ENCODE measurements at places on chromosomes 3 and 15.

DNA sequence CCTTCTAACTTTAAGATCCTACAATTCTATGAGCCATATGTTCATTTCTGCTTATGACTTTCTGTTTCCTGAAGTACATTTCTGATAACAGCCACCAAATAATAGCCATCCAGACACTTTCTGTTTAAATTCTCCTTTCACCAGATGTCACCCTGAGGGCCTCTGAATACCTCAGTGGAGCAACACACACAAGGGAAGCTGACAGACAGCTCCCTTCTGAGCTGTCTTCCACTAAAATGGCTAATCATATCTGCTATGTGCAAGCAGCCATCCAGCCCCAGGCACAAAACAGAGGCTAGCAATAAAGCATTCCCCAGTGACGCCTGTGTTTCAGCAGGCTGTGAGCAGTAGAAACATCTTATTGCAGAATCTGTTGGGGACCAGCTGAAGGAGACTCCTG, 666.6 kb upstream of the UBE2E2 start:
- DNase-seq, result no peak

GRCh38 chr3:42730706-42731420, 28.3 kb upstream of the HHATL start:
- no peak for DNase-seq

DNA sequence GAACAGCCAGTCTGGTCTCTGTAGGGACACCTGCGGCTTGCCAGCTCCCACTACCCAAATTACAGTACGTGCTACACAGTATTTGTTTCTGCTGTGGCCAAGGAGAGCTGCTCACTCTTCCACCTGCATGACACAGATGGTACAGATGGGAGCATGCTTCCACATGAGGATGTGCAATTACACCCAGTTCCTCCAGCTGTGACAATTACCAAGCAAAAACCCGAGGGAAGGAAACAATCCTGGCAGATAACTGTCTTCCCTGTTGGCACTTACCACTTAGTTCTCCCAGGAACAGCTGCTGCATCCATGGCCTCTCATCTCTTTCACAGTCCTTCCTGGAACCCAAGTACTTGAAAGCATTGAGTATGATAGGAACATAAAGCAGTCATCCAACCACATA, 34.4 kb downstream of the DET1 start:
- DNase-seq, result no peak

GRCh38 chr15:47409600-47409999, 307.7 kb upstream of the SEMA6D start:
- no peak for DNase-seq

DNA sequence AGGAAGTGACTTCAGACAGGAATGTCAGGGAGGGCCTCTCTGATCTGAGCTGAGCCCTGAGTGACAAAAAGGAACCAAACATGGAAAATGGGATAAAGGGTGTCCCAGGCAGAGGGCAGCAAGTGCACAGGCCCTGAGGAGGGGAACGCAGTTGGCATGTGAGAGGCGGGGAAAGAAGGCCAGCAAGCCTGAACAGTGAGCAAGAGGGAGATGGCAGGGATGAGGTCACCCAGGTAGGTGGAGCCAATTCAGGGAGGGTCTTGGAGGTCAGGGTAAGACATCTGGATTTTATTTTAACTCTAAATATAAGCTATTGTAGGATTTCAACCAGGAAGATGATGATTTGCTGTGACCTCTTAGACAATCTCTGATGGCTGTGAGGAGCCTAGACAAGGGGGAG, 167.7 kb downstream of the LRTM1 start:
- DNase-seq, result no peak

DNA sequence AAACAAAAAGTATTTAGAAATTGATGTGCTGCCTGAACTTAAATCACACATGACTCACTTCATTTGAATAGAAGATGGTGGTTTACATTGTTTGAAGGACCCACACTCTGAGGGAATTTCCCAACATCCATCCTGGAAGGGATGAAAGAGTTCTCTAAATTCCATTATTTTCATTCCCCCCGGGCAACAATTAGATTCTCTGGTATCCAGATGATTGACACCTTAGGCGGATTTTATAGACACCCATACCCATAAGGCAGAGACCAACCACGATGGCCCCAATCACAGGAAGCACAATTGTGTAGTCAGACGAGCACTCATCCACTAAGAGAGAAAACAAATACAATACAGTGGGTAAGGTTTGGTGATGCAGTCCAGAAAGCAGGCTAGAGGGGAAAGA, 24.6 kb upstream of the MCCC1 start:
- DNase-seq, result no peak

DNA sequence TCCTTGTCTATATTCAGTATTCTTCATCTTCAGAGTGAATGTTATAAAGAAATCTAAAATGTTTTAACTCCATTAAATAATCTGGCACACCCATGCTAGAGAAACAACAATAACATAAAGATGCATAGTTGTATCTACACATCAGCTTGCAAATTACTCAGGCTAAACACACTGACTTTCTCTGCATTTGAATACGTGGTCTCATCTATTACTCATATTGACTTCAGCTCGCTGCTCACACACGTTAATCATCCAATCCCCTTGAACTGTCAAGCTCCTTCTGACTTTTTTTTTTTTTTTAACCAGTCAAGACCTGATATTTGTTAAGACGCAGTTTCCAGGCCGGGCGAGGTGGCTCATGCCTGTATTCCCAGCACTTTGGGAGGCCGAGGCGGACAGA, 1137.3 kb upstream of the CADM2 start:
- DNase-seq, result no peak

GRCh38 chr3:150394606-150395005, 13.5 kb upstream of the TSC22D2 start:
- DNase-seq, result no peak

DNA sequence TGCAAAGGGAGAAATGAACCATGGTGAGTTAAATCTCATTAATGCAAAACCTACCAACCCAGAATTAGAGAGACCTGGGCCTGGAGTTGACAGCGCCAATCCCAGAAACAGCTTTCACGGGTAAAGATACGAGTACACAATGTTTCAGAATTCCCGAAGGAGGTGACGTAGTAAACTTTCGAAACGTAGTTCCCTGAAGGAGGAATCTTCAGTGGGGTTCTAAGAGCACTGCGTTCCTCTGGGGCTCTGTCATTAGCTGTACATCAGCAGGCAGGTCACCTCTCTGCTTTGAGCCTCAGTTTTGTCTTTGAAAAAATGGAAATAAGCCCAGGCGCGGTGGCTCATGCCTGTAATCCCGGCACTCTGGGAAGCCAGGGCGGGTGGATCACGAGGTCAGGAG, 152.3 kb downstream of the XXYLT1 start:
- DNase-seq, result no peak

DNA sequence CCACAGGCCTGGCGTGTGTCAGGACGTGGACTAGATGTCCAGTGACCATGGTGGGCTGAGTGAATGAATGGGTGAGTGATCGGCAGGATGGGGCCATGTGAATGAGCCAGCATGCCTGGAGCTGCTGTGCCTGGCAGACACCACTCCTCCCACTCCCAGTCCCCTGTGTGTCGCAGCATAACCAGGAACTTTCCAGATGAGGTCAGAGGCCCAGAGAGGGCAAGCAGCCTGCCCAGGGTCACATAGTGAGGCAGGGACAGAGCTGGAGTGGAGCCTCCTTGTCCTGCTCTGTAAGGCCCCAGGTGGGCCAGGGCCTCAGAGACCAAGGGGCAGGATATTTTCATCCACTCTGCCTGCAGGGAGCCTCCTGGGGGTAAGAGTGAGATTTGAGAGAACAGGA, 6.4 kb downstream of the IQSEC1 start:
- no peak for DNase-seq

GRCh38 chr3:139346771-139347170, 3.0 kb downstream of the MRPS22 start:
- no peak for DNase-seq

- DNase-seq, result no peak
Observed at GRCh38 chr15:100252779-100253417, 88.9 kb downstream of the ADAMTS17 start.

- no peak for DNase-seq
Observed at GRCh38 chr15:65066635-65067316, 1.0 kb downstream of the RASL12 start.

DNA sequence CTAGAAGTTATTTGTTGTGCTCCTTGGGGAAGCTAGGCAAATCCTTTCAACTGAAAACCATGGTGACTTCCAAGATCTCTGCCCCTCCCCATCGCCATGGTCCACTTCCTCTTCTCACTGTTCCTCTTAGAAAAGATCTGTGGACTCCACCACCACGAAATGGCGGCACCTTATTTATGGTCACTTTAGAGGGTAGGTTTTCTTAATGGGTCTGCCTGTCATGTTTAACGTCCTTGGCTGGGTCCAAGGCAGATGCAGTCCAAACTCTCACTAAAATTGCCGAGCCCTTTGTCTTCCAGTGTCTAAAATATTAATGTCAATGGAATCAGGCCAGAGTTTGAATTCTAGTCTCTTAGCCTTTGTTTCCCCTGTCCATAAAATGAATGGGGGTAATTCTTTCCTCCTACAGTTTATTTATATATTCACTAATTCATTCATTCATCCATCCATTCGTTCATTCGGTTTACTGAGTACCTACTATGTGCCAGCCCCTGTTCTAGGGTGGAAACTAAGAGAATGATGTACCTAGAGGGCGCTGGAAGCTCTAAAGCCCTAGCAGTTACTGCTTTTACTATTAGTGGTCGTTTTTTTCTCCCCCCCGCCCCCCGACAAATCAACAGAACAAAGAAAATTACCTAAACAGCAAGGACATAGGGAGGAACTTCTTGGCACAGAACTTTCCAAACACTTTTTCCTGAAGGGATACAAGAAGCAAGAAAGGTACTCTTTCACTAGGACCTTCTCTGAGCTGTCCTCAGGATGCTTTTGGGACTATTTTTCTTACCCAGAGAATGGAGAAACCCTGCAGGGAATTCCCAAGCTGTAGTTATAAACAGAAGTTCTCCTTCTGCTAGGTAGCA, 657 bp downstream of the PATL2 start:
- DNase-seq, result no peak

DNA sequence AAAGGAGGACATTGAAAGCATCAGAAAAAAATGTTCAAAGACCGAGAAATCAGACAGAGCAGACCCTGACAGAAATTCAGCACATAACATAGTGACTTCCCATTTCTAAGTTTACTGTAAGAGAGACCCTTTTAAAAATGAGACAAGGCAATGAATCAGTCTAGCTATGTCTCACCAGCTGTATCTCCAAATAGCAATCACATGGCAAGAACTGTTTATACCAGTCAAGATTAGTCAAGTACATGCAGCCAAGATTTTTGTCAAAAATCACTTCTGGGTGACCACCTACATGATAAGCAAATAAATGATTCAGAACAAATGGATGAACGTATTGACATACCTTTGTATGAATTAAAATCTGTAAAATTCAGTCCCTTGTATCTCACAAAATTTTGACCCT, 138.0 kb downstream of the DTWD1 start:
- DNase-seq, result no peak

DNA sequence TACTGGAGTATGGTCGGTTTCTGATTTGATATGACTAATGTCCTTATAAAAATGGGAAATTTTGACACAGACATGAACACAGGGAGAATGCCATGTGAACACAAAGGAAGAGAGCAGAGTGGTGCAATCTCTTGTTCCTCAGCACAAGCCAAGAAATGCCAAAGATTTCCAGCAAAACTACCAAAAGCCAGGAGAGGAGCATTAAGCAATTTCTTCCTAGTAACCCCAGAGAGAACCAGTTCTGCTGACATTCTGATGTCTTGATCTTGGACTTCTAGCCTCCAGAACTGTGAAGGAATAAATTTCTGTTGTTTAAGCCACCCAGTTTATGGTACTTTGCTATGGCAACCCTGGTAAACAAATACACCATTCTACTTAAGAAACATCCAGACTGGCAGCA, 227.8 kb upstream of the MRPL3 start:
- DNase-seq, result no peak

DNA sequence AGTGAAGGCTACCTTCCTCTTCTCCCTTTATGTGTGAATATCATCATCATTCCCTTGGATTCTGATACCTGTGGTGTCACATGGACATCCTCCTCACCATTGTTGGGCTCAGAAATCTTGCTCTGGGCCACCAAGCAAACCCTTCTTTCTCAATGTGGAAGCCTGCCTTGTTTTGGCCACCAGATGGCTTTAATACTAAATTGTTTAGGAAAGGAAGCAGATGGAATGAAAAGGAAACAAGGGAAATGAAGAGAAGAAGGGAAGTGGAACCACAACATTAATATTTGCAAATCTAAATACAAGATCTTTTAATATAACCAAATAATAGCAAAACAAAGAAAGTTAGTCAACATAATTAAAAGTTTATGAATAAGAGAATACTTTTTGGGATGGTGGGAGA, 14.0 kb downstream of the FAM227B start:
- DNase-seq, result no peak

DNA sequence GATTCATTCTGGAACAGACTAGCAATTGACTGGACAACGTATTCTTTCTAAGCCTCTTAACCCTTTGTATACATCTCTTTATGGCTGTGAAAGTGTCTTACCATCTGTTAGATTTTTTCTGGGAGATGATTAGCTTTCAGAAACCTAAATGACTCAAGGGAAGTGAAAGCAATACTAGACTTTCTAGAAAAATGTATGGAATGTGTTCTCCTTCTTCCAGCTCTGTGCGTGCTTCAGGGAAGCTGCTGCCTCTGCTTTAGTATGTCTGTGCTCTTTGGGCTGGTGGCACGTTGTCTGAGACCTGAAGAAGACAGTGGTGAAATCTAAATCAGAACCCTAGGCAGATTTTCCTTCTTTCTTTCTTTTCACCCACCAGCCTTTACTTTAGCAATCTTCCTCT, 89.5 kb downstream of the ITPR1 start:
- no peak for DNase-seq

DNA sequence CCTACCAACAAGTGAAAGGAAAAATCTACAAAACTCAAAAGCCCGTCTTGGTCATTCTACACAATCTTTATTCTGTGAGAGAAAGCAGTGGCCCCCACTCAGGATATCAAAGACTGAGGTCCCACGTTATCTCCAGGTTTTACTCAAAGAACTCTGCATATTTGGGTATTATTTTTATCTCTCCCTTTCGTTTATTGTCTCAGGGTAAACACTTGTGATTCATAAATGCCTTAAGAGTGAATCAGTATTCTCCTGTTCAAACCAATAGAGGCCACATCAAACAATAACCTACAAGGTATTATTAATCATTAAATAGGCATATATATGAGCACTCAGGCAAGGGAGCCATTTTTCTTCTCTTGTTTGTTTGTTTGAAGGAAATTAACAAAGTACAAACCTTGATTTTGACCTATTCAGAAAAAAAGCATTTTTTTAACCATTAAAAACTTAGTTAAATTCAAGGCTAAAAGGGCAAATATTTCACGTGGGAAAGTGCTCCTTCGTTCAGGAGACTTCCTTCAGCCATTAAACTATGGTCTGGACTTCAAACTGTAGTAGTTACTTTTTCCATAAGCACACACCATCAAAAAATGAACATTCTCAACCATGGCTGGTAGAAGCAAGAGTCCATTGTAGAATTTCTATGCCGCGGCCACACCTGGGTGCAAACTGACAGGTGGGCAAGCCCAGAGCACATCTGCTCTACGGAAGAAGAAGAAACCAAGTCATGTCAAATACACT, 13.9 kb upstream of the HES1 start:
- no peak for DNase-seq

DNA sequence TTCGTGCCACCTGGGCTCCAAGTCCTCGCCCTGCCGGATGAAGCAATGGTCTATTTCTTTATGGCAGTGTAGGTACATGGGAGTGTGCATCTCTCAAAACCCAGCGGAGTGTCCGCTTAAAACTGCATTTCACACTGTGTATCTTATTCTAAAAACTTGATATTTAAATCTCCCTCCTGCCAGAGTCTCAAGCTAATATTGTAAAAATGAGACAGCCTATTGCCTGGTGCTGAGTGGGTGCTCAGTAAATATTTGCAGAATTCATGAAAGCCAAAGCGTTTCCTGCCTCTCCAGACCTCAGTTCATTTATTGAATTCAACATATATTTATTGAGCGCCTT, 330 bp upstream of the TBC1D2B start:
- peak; percentile 39 for DNase-seq

All from right kidney (tissue), 9 donors.